Activated CD8-positive, alpha-beta memory T cell treated with anti-CD3 and anti-CD28 coated beads for 1 hour (primary cell): ENCODE measurements at places on chromosomes 16 and 17.

DNA sequence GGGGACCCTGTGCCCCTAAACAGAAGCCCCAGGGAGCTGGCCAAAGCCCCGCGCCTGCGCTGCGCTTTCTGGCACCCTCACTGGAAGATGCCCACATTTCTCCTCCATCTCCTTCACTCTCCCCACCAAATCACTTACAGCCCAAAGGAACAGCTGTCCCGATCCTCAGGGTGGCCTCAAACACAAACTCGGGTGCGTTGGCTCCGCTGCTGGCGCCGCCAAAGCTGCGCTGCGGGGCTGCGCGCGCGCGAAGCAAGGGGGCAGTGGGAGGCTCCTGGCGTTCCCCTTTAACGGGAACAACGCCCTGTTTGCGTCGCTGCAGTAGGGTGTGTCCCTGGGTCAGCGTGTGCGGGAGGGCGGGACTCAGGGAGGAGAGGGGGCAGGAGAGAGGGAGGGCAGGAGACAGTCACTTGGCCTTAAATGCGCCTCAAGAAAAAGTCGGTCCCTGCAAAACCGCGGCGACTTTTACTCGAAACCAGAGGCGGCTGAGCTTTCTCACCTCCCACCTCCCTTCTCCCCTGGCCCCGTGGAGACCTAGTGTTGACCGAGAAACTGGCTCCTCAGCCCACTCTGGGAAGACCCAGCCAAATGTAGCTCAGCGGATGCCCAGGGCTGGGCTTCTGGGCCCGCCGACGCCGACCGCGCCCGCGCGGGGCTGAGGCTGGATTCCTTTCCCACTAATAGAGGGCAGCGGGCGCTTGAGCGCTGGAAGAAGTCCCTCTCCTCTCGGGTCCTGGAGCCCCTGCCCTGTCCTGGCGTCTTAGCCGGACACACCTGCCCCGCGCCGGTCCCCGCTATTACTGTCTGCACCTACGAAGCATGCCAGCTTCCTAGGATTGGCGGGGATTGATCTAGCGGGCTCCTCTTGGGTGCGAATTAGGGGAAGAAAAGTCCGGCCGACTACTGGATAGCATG, 2.6 kb downstream of the PMP22 start:
- no peak for DNase-seq

DNA sequence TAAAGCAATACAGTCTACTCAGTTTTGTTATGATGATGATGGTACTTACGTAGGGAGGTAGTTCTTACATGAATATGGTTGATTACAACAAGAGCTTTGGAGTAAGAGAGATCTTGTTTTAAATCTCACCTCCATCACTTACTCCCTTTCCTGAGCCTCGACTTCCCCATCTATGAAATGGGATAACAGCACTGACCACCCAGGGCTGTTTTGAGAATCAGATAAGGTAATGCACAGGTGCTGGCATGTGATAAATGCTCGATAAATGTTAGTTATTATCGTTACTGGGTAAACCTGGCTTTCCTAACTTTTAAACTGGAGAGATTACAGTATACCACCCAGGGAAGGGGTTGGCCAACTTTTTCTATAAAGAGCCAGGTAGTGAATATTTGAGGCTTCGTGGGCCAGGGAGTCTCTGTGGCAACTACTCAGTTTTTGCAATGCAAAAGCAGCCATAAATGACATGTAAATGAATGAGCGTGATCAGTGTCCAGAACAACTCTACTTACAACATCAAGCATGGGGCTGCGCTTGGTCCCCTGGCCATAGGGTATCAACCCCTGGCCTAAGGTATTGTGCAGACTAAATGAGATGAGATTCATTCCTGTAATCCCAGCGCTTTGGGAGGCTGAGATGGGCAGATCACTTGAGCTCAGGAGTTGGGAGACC, 73.7 kb downstream of the BMERB1 start:
- DNase-seq, result no peak

- DNase-seq, result no peak
These were observed 8.7 kb upstream of the KAT7 start for GRCh38 chr17:49779739-49780231.

GRCh38 chr16:2278272-2278608, 10.3 kb upstream of the RNPS1 start:
- DNase-seq, result no peak

- DNase-seq, result no peak
These were observed 2.6 kb upstream of the SRL start for GRCh38 chr16:4244254-4245076.

DNA sequence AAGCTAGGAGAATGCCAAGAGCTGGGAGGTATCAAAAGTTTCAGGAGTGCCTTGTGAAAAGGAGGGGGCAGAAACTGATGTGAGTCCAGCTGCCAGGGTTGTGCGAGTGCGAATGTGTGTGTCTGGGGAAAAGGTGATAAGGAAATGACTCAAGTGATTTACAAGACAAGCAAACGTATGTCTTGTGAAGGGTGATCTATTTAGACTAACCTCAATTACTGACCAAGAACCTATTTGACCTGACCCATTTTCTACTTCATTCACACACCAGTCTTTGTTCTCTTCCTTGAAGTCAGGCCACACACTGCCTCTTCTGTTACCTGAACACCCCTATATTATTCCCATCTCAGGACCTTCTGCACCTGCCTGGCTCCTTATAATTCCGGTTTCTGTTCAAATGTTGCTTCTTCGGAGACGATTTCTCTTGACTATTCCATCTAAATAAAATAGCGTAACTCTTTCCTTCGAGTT, 1.0 kb downstream of the GDE1 start:
- DNase-seq, result no peak

DNA sequence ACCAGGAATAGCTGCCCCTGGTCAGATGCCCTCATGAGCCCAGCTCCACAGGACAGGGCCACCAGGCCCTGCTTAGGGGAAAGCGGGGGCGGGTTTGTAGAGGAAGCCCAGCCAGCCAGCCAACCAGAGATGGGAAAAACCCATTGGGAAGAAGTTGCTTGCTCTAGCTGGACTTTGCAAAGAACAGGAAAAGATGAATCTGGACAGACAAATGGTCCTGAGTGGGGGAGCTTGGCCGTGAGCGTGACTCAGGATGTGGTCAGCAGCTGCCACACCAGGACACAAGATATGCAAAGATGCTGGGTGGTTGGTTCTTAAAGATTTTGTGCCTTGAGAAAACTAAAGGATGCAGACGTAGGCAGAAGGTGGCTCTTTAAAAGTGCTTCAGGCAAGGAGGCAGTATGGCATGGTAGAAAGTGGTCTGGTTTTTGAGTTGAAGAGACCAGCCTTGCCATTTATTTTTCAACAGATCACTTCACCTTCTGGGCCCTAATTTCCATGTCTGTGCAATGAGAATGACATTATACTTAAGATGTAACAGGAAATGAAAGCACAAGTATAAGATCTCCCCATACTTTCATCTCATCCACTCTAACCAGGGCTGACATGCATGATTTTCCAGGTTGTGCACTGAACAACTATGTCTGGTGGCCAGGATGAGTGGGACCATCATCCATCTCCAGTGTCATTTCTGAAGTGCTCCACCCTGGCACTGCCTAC, 27.8 kb upstream of the HEATR6 start:
- DNase-seq, result no peak

DNA sequence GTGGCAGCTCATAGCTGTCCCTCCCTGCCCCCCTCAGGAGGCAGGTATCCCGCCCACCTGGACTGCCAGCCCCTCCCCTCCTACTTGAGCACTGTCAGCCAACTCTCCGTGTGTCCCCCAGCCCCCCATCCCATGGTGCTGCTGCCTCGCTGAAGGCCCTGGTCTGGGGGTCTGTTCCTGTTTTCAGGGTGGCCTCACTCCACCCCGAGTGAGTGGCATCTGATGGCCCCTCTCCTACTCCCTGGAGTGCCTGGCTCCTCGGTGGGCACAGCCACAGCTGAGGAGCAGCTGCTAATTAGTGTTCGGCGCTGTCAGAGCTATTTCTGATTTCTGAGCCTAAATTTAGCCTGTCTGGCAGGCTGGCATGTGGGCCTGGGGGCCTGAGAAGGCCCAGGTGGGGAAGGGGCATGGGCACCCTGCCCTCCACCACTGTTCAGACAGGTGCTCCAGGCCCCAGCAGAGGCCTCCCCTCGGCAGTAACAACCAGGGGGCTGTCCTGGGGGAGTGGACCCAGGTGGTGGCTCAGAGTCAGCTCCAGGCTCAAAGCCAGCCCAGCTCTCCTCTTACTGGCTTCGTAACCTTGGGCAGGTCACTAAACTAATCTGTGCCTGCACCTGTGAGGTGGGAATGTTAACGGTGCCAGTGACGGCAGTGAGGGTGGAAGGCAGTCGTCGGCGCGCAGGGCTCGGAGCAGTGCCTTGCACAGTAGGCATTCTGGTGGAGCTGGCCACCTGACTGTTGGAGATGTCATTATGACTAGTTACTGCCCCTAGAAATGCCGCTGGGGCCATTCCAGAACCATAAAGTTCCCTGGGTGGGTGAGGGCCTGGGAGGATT, 6.5 kb downstream of the FMNL1 start:
- DNase-seq, result no peak

DNA sequence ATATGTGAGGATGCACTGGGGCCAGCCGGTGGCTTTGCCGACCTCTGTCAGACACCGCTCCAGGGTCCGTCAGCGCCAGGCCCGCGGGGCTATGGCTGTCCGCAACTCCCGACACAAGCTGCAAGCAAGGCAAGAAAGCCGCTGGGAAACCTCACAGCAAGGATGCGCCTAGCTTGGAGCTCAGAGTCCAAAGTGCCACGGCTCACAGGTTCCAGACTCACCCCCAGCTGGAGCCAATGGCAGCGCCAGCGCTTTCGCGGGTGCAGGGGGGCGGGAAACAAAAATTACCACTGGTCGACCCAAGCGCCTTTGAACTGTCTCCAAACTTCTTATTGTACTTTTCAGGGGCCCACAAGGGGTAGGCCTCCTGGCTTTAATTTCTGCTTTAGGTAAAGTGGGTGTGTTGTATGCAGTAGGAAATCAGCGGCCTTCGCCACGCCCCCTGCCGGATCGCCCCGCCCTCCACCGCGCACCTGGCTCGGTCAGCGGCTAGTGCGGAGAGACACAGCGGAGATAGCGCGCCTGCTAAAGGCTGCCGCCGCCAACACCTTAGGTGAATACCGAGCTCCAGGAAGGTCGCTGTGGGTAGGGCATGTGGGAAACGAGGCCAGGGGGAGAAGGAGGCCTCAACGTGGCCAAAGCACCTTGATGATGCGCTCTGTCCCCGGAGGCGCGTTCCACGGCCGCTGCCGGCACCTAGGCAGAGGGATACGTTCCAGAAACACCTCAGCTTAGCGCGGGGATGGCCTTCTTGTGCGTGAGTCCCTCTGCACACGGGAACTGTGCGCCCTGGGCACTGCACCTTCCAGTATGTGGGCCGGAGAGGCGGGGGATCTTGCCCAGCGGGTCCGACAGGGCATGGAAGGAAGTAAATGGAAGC, 61.0 kb upstream of the RBL2 start:
- peak; percentile 48 for DNase-seq

- DNase-seq, result no peak
These were observed 15.8 kb downstream of the CIITA start for GRCh38 chr16:10892782-10893318.

DNA sequence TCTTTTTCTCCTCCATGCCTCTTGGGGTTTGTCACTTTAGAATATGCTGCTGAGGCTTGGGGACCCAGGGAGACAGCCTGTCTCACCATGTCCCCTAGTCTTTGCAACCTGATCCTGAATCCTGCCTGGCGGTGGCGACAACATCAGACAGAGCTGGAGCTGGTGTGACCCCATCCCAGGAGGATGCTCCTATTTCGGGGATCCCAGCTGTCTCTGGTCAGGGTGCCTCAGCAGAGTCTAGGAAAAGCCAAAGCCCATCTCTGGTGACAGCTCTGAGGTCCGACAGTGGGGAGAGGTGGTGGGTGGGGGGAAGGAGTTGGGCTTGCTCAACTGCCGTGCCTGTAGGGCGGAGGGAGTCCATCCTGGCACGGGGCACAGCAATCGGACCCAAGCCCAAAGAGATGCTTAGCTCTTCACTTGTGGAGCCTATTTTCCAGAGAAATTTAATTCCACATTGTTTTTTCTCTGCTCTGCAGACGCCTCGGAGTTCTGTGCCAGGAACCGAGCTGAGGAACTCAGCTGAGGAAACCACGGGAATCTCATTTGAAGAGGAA, 10.3 kb upstream of the TNS4 start:
- no peak for DNase-seq

DNA sequence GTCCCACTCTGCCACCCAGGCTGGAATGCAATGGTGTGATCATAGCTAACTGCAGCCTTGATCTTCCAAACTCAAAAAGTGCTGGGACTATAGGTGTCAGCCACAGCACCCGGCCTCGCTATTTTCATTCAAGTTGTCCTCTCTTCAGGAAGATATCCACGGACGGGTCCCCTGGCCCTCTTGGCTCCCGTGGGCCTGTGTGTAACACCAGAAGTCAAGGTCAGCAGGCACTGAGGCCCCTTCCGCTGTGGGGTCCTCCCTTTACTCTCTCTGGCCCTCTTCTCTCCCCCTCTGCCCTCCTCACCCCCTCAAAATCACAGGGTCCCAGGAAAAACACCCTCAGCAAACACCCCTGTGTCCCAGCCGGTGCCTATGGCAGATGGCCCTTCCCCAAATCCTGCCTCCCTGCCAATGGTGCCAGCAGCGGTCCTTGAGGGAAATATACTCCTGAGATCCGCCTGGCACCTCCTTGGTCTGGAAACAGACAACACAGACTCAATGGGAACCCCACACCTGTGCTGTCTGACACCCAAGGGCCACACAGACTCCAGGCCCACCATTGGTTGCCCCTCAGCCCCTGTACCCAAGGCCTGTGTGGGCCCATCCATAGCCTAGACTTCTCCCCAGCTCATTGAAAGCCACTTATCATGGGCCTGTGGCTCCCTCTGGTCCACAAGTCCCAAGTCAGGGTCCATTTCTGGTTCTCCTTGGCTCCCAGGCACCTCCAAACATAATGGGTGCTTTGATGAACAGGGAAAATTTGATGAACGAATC, 221.5 kb downstream of the ZNF423 start:
- DNase-seq, result no peak

DNA sequence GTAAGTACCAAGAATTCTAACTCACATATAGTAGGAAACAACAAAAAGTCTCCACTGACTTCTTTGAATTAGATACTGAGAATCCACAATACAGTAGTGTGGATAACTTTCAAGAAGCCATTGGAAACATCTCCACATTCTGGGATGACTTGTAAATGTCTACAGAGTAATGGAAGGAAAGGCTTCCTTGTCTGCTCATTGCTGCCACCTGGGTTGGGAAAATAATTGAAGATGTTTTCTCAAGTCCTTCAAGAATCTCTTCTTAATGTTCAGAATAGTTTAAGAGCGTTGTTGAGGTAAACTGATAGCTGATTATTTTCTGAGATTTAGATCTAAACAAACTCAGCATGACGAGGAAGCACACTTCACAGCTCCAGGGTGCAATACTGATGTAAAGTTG, 14.0 kb downstream of the CPSF4L start:
- DNase-seq, result no peak

GRCh38 chr17:6471531-6472465, 27.5 kb downstream of the PIMREG start:
- DNase-seq, result no peak

DNA sequence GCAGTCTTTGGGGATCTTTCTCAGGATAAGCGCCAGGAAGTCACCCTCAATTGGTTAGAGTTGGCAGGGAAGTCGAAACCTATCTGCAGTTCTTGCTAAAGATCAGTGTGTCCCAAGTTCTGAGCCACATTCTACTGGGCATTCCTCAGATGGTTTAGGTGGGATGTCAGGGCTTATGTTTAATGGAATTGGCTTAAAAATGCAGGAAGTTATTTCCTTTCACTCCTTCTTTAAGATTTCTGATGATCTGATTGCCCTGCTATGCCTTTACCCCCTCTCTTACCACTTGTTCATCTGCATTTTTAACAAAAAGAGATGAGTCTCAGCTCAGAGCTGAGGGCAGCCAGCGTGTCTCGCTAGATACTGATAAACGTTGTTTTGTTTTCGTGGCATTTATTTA, 30.8 kb downstream of the FOXL1 start:
- no peak for DNase-seq

- DNase-seq, result peak; percentile 62
These were observed 3.0 kb downstream of the TNK1 start for GRCh38 chr17:7383742-7384488.
